Osteocyte (in vitro differentiated cells): ENCODE measurements at places on chromosomes 16 and 17. TPM values are rescaled to one million over a fixed set of nuclear protein-coding genes. Genes with fewer than 3 reads are reported as not detected.

GRCh38 chr16:71923941-71924690 lies 28.8 kb downstream of the IST1 start:
- no peak for DNase-seq

DNA sequence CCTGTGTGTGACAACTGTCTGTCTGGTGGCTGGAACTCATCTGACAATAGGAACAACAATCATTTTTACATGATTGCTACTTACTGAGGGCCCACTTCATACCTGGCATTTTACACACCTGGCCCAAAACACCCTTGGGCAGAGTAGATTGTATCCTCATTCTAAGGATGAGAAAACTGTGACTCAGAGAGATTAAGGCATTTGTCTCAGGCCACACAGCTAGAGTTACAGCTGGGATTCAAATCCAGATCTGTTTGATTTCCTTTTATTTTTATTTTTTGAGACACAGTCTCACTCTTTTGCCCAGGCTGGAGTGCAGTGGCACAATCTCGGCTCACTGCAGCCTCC lies 242.1 kb downstream of the XYLT1 start:
- no peak for DNase-seq

GRCh38 chr17:80260791-80261158 lies at the start of gene RNF213:
RNF213 (plus strand) TSS chr17:80260852; CDS start chr17:80263682, 2,830 bp downstream.
- DNase-seq = no peak

GRCh38 chr17:81128774-81129173 lies 36.5 kb upstream of the PVALEF start:
- no peak for DNase-seq

GRCh38 chr16:5071341-5071680 lies 332 bp upstream of the ALG1 start:
- DNase-seq = no peak

Gene CTF1
- total RNA-seq = 5.1 and 6.0 TPM in 2 replicates

DNA sequence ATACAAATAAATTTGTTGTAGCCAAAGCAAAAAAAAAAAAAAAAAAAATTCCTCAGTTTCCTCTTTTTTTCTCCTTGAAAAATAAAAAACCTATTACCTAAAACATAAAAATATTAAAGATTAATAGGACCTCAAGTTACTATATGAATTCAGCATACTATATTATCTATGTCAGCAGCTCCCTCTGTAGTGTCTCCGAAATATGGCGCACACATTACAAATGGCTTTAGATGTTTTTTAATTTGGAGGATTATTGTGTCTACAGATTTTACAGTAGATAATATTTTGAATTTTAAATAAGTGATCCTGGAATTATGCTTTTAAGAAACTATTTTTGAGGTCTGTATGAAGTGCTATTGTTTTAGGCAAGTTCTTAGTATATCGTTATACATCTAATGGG lies 94.4 kb downstream of the NLK start:
- no peak for DNase-seq

Gene SLFN13
- total RNA-seq = 6.4 and 9.0 TPM in 2 replicates

Gene MFAP4
- 73.4 and 85.8 TPM in 2 replicates for total RNA-seq

Gene HBQ1
- not detected in 2 replicates for total RNA-seq

DNA sequence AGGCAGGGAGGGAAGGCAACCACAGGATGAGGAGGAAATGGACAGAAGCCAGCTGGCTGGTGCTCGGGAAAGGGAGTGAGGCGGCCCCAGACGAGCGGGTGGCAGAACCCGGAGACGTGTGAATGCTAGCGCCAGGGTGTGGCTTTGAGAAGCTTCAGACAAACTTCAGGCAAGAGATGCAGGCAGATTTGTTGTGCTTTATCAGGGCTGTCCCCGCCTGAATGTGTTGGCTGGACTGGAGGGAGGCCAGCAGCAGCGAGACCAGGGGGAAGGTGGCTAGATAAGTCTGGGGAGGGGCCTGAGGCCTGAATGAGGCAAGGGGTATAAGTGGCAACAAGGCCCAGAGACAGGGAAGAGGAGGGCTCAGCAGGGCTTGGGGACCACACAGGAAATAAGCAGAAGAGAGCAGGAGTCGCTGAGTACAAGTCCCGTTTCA lies 22.0 kb downstream of the CAMKK1 start:
- DNase-seq = no peak

- DNase-seq = no peak
These were observed 753.0 kb upstream of the GOT2 start for GRCh38 chr16:59487067-59487466.

GRCh38 chr17:65593855-65594845 lies 32.7 kb upstream of the AXIN2 start:
- no peak for DNase-seq

DNA sequence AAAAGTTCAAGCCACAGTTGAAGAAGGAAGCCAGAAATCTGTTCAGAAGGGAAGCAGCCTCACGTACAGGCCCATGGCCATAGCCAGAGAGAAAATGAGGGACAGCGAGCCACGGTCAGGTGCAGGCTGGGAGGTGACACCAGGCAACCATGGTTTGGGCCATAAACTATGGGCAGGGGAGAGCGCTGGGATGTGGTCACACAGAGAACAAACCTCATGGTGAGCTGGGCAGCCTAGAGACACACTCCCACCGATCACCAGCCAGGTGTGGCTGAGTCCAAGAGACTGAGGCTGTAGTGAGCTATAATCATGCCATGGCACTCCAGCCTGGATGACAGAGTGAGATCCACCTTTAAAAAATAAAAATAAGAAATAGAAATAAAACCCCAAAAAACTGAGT lies 76.5 kb downstream of the NETO2 start:
- peak; percentile 67 for DNase-seq

Gene C17orf50
- total RNA-seq = not detected in 2 replicates

GRCh38 chr16:57413301-57413730 lies 8.7 kb downstream of the CCL17 start:
- DNase-seq = no peak

GRCh38 chr16:22340945-22341344 lies 33.5 kb downstream of the CDR2 start:
- no peak for DNase-seq

Gene KRT20
- total RNA-seq = not detected in 2 replicates

- DNase-seq = no peak
These were observed 57.1 kb downstream of the ENGASE start for GRCh38 chr17:79131701-79132100.

DNA sequence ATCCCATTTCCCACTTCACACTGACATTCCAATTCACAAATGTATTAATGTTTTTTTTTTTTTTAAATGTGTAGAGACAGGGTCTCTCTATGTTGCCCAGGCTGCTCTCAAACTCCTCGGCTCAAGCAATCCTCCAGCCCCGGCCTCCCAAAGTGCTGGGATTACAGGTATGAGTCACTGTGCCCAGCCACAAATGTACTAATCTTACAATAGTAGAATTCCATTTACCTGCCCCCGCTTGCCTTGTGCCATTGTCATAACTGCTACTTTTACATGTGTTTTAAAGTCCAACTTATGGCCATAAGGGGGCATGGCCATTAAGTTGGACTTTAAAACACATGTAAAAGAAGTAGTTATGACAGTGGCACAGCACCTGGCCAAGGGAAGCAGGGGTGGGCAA lies 4.6 kb downstream of the MMP28 start:
- no peak for DNase-seq

GRCh38 chr16:9706217-9706836 lies 475.9 kb downstream of the GRIN2A start:
- no peak for DNase-seq

- DNase-seq = no peak
These were observed 30.8 kb upstream of the RBBP6 start for GRCh38 chr16:24508614-24509013.

GRCh38 chr16:81921085-81921814 lies 90.0 kb downstream of the SDR42E1 start:
- DNase-seq = no peak

Gene VAT1L
- total RNA-seq = not detected in 2 replicates

- no peak for DNase-seq
These were observed 49.3 kb upstream of the WSB1 start for GRCh38 chr17:27244491-27245223.

Gene SCIMP
- total RNA-seq = not detected in 2 replicates

DNA sequence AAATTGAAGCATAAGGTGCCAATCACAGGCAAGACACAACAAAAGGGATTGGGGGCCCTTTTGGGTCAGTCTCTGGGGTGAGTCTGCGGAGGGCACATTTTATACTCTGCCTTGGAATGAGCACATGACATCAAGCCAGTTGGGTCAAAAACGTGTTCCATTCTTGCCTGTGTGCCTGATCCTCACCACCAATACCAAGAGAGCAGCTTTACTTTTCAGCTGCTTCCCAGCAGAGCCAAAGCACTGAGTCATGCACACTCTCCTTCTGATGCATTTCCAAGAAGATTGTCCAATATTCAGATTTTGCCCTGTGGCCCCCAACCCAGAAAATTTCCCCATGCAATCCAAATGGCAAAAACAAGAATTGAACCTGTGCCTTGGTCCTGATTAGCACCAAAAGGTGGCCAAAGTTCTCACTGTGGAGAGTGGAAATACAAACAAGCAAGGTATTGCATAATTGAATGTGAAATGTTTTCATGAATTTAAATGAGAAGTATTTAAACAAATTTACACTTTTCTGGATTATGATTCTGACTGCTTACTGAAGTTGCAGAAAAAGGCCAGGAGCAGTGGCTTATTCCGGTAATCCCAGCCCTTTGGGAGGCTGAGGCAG lies 217.8 kb upstream of the SOX9 start:
- no peak for DNase-seq

DNA sequence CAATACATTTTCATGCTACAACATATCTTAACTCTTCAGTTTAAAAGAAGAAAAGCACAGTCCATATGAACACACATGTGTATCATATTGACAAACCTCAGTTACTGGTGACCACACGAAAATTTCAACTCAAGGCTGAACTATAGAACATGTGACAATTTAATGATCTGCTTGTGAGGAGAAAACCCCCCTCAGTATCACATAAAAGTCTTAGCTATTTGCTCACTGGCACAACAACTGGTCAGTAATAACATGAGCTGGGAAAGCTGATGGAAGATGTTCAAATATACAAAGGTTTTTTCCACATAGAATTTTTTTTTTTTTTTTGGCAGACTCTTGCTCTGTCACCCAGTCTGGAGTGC lies 19.5 kb downstream of the ZNF652 start:
- no peak for DNase-seq

GRCh38 chr17:39921323-39921722 lies 2.9 kb upstream of the GSDMB start:
- no peak for DNase-seq

DNA sequence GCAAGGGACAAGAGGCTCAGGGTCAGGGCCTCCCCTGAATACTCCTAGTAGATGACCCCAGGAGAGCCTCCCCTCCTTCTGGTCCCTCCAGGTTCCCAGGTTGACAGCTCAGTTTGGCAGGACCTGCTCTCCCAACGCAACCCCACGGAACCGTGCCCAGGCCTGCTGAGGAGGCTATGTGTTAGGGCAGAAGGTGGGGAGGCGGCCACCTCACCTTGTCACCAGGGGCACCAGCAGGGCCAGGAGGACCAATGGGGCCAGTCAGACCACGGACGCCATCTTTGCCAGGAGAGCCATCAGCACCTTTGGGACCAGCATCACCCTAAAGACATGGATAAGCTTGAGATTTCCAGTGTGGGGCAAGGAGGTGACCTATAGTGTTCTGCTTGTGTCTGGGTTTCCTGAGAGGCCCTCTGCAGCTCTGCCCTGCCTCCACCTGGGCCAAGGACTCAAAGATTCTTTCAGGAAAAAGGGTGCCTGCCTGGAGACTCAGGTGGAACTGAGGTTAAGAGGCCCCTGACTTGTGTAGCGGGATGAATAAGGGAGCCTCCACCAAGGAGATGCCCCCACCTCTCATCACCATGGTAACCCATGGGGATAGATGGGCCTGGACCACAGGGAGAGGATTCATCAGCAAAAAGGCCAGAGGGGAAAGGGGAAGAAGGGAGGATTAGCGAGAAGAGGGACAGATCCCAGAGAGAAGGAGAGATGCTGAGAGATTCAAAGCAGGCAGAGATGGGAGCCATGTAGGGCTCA lies 10.7 kb downstream of the COL1A1 start:
- DNase-seq = no peak

DNA sequence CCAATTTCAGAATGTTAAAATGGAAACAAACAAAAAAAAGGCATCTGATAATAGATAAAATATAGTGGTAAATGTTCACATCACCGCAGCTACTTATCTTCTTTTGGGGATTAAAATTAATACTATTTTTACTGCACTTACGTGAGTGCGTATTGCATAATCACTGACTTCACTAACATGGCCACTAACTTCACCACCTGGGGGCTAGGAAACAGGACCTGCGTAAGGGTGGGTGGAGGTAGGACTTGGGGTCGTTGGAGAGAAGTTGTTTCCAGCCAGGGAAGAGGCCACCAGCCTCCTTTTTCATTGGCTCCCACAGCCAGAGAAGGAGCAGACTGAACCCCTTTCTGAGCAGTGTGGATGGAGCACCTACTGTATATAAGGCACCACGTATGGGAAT lies 166.4 kb downstream of the SALL1 start:
- DNase-seq = no peak

DNA sequence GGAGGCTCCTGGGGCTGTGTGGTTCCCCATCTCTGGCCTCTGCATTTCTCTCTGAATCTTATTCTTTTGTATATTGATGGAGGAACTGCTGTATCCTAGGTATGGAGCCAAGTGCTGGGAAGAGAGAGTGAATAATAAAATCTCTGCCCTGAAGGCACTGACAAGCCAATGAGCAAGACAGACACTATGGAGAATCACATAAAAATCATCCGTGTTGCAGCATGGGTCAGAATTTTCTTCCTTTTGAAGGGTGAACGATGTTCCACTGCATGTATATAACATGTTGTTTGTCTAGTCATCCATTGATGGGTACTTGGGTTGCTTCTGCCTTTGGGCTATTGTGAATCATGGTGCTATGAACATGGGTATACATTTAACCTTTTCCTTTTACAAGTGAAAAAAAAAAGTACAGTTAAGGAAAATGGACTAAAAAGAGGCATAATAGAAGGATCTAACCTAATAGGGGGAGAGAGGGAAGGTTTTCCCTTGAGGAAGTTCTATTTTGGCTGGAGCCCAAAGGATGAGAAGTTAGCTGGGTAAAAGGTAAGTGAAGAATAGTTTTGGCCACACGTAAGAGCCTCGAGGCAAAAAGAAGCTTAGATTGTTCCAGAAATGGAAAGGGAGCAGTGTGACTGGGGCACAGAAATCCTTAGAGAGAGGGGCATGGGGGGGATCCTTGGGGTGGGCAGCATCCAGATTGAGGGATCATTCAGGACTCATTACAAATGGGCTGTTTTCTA lies 32.3 kb upstream of the GNA13 start:
- DNase-seq = no peak

DNA sequence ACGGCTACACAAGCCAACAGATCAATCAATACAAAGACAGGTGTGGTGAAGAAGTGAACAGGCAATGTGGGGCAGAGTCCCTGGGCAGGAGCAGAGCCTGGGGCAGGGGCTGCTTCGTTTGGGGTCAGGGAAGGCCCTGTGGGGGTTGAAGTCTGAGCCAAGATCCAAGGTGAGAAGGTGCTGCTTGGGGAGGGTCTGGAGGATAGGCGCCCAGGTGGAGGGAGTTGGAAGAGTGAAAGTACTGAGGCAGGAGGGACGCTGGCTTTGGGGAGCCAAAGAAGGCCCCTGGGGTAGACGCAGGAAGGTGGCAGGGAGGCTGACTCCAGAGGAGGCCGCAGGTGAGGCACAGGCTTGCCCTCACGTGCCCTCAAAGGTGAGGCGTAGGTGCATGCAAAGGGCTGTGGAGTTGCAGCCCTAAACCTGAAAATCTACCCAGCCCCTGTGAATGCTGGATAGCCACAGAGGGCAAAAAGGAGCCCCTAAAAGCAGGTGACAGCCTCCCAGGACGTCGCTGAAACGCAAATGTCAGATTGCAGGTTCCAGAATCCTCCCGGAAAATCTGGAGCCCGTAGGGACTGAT lies 33.3 kb downstream of the WFDC1 start:
- DNase-seq = no peak
